ENCODE measurements at places on chromosomes 12 and 14.

GRCh38 chr12:38921025-38921677, 15.8 kb upstream of the CPNE8 start:
- no peak for DNase-seq

- peak; percentile 60 for DNase-seq
Observed at GRCh38 chr12:6606331-6607131, 648 bp downstream of the CHD4 start.

GRCh38 chr12:12338527-12339168, 11.4 kb downstream of the MANSC1 start:
- no peak for DNase-seq

DNA sequence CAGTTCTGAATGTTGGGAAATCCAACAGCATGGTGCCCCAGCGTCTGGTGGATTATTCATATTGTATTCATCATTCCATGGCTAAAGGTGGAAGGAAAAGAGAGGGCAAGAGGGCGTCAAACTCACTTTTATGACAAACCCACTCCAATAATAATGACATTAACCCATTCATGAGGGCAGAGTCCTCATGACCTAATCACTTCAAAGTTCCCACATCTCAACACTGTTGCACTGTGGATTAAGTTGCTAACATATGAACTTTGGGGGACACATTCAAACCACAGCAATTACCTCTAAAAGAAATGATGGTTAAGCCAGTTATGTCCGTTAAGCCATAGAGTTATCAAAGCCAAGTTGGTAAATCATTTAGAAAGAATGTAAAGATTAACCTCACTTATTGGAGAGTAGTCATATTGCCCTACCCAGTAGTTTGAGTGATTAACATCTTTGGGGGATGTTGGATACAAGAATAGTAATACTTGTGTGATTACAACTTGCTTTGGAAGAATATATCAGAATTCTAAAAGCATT, 212.4 kb upstream of the FLRT2 start:
- DNase-seq: no peak

- DNase-seq: no peak
Observed at GRCh38 chr14:92785667-92786426, 8.3 kb upstream of the GOLGA5 start.

GRCh38 chr12:89695100-89695499, 13.5 kb downstream of the ATP2B1 start:
- no peak for DNase-seq

GRCh38 chr12:92989715-92990484, 60.8 kb upstream of the EEA1 start:
- no peak for DNase-seq

- DNase-seq: no peak
Observed at GRCh38 chr12:94545935-94546771, 86.5 kb upstream of the CEP83 start.

GRCh38 chr14:93267149-93267711, 60.2 kb downstream of the UBR7 start:
- no peak for DNase-seq

DNA sequence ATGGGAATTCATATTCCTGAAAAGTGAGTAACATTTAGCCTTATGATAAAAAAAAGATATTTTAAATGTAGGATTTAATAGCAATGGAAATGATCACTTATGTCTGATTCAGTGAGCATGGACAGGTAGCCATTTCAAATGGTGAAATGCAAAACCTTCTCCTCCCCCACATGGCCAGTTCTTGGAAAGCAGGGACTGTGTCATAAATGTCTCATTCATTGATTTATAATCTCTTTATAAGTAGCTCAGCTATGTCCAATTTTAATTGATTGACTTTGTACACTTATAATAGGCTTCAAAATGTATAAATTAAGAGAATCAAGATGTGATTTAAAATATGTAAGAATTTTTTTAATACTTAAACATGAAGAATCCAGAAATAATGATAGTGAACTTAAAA, 24.6 kb upstream of the SCFD1 start:
- DNase-seq: no peak

DNA sequence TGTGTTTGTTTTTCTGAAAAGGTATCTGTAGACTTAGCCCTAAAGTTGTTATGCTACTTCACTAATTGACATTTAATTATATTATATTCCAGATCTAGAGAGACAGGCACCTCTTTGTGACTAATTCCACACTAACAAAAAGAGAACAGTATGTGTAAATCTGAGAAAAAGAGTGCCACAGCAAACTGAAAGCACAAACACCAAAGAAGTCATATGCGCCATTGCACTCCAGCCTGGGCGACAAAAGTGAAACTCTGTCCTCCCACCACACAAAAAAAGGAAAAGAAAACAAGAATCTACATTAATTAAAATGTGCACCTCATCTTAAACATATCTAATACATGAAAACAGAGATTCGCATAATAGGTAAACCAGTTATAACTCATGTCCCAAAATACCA, 4.4 kb upstream of the CSRNP2 start:
- no peak for DNase-seq

DNA sequence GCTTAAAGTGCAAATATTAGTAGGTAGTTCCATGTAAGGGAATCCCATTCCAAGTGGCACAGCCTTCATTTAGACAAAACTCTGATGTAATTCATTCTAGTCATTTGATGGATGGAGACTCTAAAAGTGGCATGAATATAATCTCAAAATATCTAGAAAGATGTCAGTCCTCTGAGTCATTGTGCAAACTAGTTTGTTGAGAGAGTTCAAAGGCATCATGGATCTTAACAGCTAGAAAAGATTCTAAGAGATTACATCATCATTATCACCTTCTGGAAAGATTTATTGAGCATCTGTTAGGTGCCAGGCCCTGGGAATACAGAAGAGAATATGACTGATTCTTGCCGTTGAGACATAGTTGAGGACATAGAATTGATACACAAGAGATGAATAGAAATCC, 30.7 kb downstream of the CRADD start:
- DNase-seq: no peak

- no peak for DNase-seq
Observed at GRCh38 chr12:3596703-3597415, 105.9 kb downstream of the PRMT8 start.

DNA sequence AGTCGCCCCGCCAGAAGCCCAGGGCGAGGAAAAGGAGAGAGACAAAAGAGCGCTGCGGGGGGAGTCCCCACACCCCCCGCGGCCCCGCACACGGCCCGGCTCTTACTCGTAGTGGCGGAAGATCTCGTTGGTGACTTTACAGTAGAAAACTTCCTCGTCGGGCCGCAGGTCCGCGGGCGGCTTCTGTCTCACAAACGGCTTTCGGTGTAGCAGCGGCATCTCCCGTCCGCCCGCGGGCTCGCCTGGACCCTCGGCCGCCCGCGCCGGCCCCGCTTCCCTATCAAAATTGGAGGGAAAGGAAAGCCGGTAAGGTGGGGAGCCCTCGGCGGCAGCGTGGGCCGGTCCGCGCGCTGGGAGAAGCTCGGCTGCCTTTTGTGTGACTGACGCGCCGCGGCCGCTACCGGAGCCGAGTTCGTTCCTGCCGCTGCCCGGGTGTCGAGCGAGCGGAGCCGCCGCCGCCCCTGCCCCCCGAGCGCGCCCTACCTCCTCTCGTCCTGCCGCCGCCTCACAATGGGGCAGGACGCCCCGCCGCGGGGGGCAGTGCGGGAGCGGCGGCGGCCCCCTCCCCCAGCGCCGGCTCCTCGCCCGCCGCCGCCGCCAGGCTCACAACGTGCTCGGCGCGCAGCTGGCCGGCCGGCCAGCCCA, 652 bp downstream of the BAZ1A start:
- peak; percentile 50 for DNase-seq

DNA sequence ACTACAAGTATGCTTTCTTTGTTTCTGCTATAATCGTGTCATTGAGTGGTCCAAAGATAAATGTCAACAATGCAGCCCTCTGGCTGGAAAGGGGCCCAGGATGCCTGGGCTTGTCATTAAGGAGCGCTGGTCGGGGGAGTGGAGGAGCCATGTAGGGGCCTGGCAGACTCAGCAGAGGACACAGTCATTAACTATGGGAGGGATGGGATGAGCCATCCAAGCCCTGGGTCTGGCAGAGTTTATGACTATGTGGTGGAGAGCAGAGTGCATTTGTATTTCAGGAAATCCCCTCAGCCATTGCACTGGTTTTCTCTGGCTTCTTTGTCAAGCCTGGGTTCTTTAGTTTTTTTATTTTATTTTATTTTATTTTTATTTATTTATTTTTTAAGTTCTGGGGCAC, 243.1 kb downstream of the C12orf75 start:
- DNase-seq: no peak

DNA sequence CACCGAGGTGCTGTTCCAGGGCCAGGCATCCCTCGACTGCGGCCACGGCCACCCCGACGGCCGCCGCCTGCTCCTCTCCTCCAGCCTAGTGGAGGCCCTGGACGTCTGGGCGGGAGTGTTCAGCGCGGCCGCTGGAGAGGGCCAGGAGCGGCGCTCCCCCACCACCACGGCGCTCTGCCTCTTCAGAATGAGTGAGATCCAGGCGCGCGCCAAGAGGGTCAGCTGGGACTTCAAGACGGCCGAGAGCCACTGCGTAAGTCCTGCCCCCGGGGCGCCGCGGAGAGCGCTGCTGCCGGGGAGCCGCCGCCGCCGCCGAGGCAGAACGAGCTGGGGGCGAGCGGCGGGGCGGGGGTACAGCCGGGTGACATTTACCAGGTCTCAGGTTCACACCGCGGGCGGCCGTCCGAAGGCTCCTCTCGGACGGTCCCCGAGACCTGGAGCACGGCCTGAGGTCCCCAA, 1.4 kb downstream of the PLXNC1 start:
- no peak for DNase-seq

DNA sequence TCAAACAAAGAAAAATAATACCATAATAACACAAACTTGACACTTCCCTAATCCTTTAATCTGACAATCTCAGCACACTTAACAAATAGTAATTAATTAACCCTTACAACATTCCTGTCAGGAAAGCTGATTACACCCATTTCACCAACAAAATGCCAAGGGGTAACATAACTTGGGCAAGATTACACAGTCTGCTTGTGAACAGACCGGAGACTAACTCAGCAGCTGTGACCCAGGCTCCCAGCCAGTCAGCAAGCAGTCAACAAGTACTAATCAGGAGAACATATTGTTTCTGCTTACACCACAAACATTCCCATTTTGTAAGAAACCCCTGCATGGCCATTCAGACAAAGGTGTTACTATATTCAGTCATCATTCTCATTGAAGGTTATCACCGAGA, 592.5 kb upstream of the FLRT2 start:
- DNase-seq: no peak
